ENCODE measurements at places on chromosomes 7 and 10. TPM values are rescaled to one million over a fixed set of nuclear protein-coding genes. Genes with fewer than 3 reads are reported as not detected.

Gene PDK4
- 4.6 TPM for total RNA-seq

Gene DOCK1
- total RNA-seq = 11.7 TPM

Gene ZNF239
- total RNA-seq = 5.8 TPM

Gene SLC39A12
- 0.05 TPM for total RNA-seq

Gene TACC2
- total RNA-seq = 4.6 TPM

Gene GCK
- 0.24 TPM for total RNA-seq

Gene MSRB2
- total RNA-seq = 14.2 TPM

Gene CYP3A7
- total RNA-seq = 0.99 TPM

Gene NRCAM
- 4.7 TPM for total RNA-seq

Gene EEF1AKMT2
- total RNA-seq = 22.3 TPM

Gene VGF
- 0.05 TPM for total RNA-seq

Gene GRM3
- 0.05 TPM for total RNA-seq

Gene MYO1G
- 47.0 TPM for total RNA-seq

Gene PON3
- total RNA-seq = 3.2 TPM

Gene CTAGE4
- total RNA-seq = 0.28 TPM

Gene C10orf143
- 3.5 TPM for total RNA-seq

Gene FAM221A
- total RNA-seq = 4.9 TPM

Gene GSTO2
- 5.6 TPM for total RNA-seq

Gene CDC14C
- total RNA-seq = not detected

Gene PNLIPRP1
- total RNA-seq = not detected

Gene PLEKHS1
- total RNA-seq = under 0.01 TPM

Gene TWIST1
- total RNA-seq = 0.66 TPM

Gene HSPA14
- 35.2 TPM for total RNA-seq

Gene TRIM73
- 1.3 TPM for total RNA-seq

Gene COBL
- 0.66 TPM for total RNA-seq

Gene HOGA1
- total RNA-seq = 0.19 TPM

Gene HKDC1
- total RNA-seq = 15.3 TPM

Gene FAM200A
- total RNA-seq = 7.6 TPM

Gene IFIT1
- total RNA-seq = 48.4 TPM

Gene TMEM213
- total RNA-seq = 0.05 TPM

Gene TAS2R3
- 0.52 TPM for total RNA-seq

Gene METTL27
- total RNA-seq = 2.2 TPM

All from thymus (tissue), 14 donors.